ENCODE measurements at places on chromosomes 4 and X. TPM values are rescaled to one million over a fixed set of nuclear protein-coding genes. Genes with fewer than 3 reads are reported as not detected.
A peak's percentile ranks its signal among the peaks of the same experiment; 100 is the strongest.

RBM46 gene
- total RNA-seq: not detected

DNA sequence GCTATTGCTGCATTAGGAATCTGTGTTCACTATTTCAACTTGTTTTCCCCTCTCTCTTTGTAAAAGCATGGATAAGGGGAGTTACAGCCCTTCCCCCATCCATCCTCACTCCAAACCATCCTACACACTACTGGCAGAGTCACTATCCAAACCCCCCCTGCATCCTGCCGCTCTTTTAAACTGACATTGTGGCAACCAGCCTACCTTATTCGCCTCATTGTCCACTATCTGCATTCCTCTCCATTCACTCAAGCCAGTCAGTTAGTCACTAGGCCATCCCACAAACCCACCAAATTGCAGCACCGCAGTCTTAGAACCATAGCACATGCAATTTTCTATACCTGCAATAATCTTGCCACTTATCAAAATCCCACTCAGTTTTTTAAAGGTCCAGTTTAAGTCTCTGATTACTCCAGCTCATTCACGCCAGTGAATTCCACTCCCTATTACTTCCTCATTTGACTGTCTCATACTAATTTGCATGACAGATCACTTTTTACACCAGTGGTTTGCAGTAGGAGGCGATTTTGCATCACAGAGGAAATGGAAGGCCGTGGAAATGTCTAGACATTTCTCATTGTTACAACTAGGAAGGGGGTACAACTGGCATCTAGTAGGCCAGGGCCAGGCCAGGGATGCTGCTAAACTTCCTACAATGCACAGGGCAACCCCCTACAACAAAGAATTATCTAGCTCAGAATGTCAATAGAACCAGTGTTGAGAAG lies 181.8 kb downstream of the HS6ST2 start:
- DNase-seq: no peak

DNA sequence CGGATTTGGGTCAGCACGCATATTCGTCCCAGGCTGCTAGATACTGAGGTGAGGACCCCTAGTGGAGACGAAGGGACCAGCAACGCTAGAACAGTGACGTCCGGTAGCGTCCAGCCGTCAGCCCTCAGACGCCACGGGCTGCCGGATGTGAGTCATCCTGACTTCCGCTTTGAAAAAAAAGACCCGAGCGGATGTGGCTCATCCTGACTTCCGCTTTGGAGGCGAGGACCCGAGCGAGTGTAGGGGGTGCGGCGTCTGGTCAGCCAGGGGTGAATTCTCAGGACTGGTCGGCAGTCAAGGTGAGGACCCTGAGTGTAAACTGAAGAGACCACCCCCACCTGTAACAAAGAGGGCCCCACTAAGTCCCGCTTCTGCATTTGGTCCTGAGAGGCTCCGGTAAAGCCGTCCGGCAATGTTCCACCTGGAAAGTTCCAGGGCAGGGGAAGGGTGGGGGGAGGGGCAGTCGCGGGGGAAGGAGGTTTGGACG lies at the start of gene MAGEB2:
Gene MAGEB2 (plus strand): TSS at position 207 of the 487 bp plus-strand sequence. CDS start 3,018 bp downstream, outside the sequence.
- no peak for DNase-seq

- peak; percentile 9 for DNase-seq
Observed at GRCh38 chr4:103498161-103499070, 221.4 kb downstream of the TACR3 start.

- DNase-seq: no peak
Observed at GRCh38 chr4:173958445-173958844, 325.0 kb downstream of the FBXO8 start.

XAGE2 gene
- not detected for total RNA-seq

- no peak for DNase-seq
Observed at GRCh38 chr4:2836391-2836859, 7.2 kb upstream of the ADD1 start.

Measured in MG63 (cell line).